ENCODE measurements at places on chromosomes 3 and 15. TPM values are rescaled to one million over a fixed set of nuclear protein-coding genes. Genes with fewer than 3 reads are reported as not detected.

The ATP2B2 gene
- 0.09 TPM for total RNA-seq

The PSMA4 gene
- total RNA-seq: 401 TPM

The DGKG gene
- total RNA-seq: 8.1 TPM

The PARP15 gene
- not detected for total RNA-seq

The HYPK gene
- 4.2 TPM for total RNA-seq

The TNFSF10 gene
- 0.15 TPM for total RNA-seq

The GOLGA8K gene
- 0.42 TPM for total RNA-seq

The SLC2A2 gene
- not detected for total RNA-seq

The ICE2 gene
- total RNA-seq: 36.3 TPM

The WWTR1 gene
- total RNA-seq: 145 TPM

The ISY1 gene
- total RNA-seq: 20.4 TPM

The ARIH2 gene
- 63.5 TPM for total RNA-seq

The CD200R1 gene
- total RNA-seq: not detected

The THRB gene
- total RNA-seq: 1.7 TPM

The VPS39 gene
- 15.7 TPM for total RNA-seq

The RTP1 gene
- total RNA-seq: not detected

Data from A549 treated with Mapracorat at 1 μM for 4 hours (cell line).